Non-pigmented ciliary epithelial cell (primary cell): ENCODE measurements at places on chromosomes 6 and 20.

- no peak for DNase-seq
These were observed 108.0 kb downstream of the ATXN1 start for GRCh38 chr6:16653226-16653625.

- no peak for DNase-seq
These were observed 47.6 kb downstream of the HLA-G start for GRCh38 chr6:29875257-29875656.

GRCh38 chr6:159608961-159609651, 83.9 kb downstream of the SOD2 start:
- DNase-seq: no peak

- DNase-seq: no peak
These were observed 24.2 kb downstream of the ASXL1 start for GRCh38 chr20:32382102-32382950.

DNA sequence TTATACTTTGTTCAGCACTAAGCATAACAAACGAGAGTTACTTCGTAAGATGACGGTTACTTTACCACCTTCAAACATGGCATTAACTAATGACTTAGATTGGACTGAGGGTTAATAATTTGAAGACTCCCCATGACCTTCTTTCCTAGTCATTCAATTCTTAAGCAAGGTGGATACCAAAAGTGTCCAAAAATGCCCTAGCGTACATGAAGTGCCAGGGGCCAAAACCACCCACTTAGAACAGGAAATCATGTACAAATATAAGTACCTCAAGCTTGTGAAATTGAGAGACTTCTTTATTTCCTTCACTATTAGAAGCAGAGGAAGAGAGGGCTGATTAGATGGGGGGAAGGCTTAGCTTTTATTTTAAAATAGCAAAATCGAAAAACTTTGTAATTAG, 166.4 kb downstream of the ATXN1 start:
- no peak for DNase-seq

- no peak for DNase-seq
These were observed 8.0 kb upstream of the SUMO4 start for GRCh38 chr6:149392093-149392492.

DNA sequence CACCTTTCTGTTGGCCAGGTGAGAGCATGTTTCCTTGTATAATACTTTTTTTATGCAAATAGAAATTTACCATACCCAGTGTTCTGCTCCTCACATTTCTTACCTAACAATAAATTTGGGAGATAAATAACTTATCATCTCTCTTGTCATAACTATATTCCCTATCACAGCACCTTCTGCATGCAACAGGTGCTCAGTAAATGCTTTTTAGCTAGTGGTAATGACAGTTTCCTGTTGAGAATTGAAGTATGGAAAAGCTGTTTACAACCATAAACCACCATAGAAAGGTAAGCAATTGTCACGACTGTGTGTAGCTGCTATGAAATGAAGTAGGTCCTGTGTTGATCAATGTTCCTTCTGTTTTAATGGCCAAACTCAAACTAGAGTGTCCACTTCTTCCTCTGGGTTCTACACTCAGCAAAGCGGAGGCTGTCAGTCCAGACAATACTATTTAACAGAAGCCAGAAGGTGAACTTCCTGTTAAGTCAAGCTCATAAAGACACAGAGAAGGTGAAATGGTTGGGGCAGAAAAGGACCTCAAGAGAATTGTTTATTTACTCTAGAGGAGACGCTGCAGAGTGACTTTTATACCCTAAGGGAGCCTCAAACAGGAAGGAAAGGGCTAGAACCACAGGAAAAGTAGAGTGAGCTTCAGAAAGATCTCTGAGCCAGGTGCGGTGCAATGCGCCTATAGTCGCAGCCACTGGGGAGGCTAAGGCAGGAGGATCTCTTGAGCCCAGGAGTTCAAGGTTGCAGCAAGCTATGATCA, 84.0 kb upstream of the SLC22A16 start:
- DNase-seq: no peak

DNA sequence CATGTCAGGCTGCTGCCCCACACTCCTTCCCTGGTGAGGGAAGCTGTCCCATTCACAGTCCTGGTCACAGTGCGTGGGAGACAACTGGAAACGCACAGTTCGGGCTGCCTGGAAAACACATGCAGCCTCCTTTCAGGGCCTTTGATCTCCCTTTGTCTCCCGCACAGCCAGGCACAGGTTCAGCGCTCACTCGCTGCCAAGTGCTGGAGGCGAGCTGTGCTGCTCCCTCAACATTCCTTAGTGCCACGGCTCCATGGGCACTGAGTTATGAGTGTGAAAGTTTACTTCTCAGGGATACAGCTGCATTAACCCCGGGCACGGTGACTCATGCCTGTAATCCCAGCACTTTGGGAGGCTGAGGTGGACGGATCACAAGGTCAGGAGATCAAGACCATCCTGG, 9.1 kb downstream of the YTHDF1 start:
- DNase-seq: no peak

DNA sequence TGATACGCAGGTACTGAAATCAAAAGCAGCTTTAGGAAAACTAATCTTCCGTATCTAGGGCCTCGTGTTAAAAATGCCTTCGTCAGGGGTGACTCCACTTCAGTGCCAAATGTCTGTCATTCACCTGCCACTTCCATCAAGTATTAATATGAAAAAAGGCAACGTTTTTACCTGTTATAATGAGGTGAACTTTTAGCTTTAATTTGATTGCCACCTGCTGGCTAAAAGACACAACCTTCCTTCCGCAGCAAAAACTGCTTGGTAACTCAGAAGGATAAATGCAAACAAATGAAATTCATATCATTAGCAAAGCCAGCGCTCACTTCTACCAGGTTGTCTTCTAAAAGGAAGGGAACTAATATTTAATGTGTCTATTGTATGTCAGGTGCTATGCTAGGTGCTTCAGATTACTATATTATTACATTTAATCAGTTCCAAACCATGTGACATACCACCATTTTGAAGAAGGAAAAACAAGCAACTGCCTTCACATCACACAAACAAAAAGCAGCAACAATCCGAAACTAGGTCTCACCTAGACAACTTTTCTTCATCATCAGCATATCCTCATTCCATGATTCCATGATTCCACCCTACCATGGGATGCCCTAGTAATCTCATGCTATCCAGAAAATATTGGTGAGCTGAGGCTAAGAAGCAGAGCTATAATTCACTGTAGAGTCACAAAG, 20.6 kb upstream of the ARHGAP18 start:
- DNase-seq: no peak

DNA sequence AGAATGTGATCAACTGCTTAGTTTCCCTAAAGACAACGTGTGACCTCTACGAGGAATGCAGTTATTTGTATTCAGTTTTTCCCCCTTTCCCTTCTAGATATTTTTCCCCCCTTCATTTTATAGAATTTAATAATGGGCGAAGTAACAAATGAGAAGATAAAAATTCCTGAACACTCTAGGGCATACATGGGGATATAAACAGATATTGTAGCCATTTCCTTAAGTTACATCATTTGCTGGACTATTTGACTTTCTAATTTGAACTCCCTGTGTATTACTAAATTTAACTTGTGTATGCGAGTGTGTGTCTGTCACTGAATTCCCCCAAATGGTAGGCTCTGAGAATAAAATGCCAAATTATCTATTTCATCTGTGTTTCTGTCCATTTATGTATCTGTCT, 99.0 kb upstream of the ZFP64 start:
- DNase-seq: no peak

DNA sequence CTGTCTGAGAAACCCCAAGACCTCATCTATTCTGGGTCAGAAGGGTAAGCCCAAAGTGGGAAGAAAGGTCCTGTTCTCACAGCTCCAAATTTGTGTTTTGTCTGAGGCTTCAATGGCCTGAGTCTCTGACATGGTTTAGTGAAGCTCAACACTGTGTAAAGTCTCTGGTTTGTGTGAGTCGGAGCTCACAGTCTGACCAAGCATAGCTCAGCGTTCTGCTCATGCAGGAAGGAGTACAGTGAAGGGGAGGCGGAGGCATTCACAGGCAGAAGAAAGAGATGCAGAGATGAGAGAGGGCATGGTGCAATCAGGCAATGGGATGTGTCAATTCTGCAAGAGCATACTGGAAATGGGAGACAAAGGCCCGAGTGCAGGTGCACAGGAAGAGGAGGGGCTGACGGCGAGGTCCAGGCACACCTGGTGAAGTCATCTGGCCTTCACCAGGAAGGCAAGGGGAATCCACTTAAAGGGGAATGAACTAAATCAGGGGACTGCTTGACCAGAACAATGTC, 463.0 kb upstream of the AGPAT4 start:
- DNase-seq: no peak

DNA sequence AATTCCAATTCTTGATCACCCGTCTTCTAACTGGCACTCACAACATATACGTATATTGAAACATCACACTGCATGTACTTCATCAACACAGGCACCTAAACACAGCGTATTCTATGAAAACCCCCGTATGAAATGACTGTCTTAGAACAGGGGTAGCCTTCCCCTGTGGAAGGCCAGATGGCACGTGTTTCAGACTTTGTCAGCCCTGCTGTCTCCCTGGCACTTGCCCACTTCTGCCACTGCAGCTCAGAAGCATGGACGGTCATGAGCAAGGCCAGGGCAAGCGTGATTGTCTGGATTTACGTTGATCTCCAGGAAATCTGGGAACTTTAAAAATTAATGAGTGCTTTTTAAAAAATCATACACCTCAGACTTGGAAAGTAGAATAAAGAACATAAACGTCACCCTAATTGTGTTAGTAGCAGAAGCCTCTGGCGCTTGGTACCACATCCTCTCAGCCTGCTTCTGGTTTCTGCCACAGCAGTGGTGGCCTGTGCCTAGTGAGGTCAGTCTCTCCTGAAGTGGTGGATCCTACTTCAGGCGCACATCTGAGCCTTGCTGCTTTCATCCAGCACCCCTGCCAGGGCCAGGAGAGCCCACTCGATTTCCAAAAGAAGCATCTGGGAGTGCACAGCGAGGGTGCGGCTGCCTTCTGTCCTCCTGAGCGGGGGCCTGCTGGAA, 18.3 kb downstream of the PDE10A start:
- DNase-seq: no peak

- no peak for DNase-seq
These were observed 925.5 kb upstream of the SLC35B3 start for GRCh38 chr6:9360881-9361280.

- no peak for DNase-seq
These were observed 30.9 kb upstream of the TULP1 start for GRCh38 chr6:35543459-35544193.

GRCh38 chr6:29200767-29201662, 30.3 kb downstream of the OR2J2 start:
- no peak for DNase-seq

- DNase-seq: no peak
These were observed 51.6 kb downstream of the SPTLC3 start for GRCh38 chr20:13060327-13060726.

- DNase-seq: no peak
These were observed 87.9 kb downstream of the LRFN2 start for GRCh38 chr6:40499215-40499614.

GRCh38 chr20:728256-728944, 39.9 kb downstream of the SLC52A3 start:
- no peak for DNase-seq

DNA sequence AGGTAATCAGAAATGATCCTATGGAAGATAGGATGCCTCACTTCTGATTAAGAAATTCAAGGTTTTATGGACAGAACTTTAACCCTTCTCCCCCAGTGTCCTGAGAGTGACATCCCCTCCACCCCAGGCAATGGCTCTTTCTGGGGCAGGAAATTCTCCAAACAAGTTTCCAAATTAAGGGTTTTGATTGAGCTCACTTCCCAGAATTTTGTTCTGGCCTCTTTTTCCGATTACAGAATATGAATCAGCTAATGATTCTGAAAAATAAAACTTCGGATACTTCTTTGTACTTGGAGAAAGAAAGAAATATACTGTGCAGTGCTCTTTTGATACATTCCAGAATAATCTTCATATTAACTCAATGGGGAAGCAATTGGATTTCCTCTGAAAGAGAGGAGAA, 32.8 kb upstream of the TASP1 start:
- DNase-seq: no peak

GRCh38 chr20:7760247-7761031, 179.8 kb downstream of the HAO1 start:
- DNase-seq: no peak

GRCh38 chr6:106084106-106084988, 1.8 kb upstream of the PRDM1 start:
- peak; percentile 78 for DNase-seq

GRCh38 chr6:73742433-73742832, 46.4 kb downstream of the CD109 start:
- no peak for DNase-seq

DNA sequence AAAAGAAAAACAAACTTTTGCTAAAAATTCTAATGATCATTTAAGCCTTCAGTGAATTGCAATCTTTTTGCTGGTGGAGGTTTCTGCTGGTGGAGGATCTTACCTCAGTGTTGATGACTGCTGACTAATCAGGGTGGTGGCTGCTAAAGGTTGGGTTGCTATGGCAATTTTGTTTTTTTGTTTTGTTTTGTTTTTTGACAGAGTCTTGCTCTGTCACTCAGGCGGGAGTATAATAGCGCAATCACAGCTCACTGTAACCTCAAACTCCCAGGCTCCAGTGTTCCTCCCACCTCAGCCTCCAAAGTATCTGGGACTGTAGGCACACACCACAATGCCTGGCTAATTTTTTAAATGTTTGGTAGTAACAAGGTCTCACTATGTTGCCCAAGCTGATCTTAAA, 94.7 kb downstream of the ANKRD6 start:
- DNase-seq: no peak

- DNase-seq: no peak
These were observed 68.8 kb downstream of the IBTK start for GRCh38 chr6:82178759-82179112.

DNA sequence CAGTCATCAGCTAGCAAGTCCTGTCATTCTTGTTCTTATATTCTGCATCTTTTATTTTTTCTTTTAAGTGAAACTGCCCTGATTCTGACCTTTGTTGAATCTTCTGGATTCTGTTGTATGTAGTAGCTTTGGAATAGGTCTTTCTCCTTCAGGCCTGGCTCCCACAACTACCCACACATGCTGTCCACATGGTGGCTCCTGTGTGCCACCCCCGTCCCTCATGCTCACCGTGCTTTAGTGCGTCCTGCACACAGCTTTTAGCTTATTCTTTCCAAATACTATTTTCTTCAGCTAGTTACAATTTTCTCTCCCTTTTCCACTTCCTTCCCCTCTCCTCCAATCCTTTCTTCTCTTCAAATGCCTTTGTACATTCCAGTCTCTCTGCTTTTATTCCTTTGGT, 61.8 kb downstream of the CTNNBL1 start:
- no peak for DNase-seq

GRCh38 chr6:160368670-160369069, 20.5 kb downstream of the SLC22A3 start:
- no peak for DNase-seq
